Peyer's patch (tissue), 4 donors: ENCODE measurements at places on chromosomes 5 and 9. TPM values are rescaled to one million over a fixed set of nuclear protein-coding genes. Genes with fewer than 3 reads are reported as not detected.

- DNase-seq: no peak
Measured at GRCh38 chr5:22998774-22999173, 145.6 kb upstream of the CDH12 start.

GRCh38 chr5:135356522-135357318 is 42.3 kb downstream of the MACROH2A1 start:
- peak; percentile 81 for DNase-seq

DNA sequence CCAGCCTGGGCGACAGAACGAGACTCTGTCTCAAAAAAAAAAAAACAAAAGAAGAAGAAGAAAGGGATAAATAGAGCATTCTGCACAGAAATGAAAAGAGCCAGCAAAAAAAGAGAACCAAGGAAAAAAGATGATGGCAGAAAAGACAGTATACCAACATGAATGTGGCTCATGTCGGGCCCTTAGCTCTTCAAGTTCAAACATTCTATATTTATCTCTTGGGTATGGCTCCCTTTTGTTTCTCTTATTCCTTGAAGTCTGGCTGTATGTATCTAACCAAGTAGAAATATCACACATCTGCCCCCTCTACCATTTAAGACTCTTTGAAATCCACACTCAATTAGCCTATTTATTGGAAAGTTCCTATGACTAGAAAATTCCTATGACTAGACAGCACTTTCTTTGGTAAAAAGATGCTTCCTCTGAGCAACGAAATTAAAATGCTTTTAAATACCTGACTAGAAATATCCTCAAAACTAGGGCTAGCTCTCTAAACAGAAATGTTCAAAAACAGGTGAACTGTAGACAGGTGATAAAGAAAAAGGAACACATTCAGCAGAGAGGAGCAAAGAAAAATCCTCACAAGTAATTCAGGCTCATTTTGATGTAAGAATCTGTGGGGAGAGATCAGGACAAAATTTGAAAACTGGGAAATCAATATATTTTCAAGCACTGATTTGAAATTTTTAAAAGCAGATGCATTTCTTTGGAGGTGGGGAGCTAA is 2.6 kb downstream of the SELENOP start:
- no peak for DNase-seq

GRCh38 chr5:42270771-42271170 is 152.5 kb upstream of the GHR start:
- DNase-seq: no peak

GRCh38 chr9:133945977-133946753 is 46.0 kb downstream of the VAV2 start:
- DNase-seq: no peak

GRCh38 chr5:81121836-81122630 is 111.1 kb upstream of the CKMT2 start:
- no peak for DNase-seq

GRCh38 chr9:37146410-37146809 is 26.0 kb downstream of the ZCCHC7 start:
- DNase-seq: no peak

Gene BAAT
- total RNA-seq: not detected

- DNase-seq: no peak
Measured at GRCh38 chr5:119354537-119355243, 1.1 kb upstream of the TNFAIP8 start.

Gene NUP214
- total RNA-seq: 106 TPM

DNA sequence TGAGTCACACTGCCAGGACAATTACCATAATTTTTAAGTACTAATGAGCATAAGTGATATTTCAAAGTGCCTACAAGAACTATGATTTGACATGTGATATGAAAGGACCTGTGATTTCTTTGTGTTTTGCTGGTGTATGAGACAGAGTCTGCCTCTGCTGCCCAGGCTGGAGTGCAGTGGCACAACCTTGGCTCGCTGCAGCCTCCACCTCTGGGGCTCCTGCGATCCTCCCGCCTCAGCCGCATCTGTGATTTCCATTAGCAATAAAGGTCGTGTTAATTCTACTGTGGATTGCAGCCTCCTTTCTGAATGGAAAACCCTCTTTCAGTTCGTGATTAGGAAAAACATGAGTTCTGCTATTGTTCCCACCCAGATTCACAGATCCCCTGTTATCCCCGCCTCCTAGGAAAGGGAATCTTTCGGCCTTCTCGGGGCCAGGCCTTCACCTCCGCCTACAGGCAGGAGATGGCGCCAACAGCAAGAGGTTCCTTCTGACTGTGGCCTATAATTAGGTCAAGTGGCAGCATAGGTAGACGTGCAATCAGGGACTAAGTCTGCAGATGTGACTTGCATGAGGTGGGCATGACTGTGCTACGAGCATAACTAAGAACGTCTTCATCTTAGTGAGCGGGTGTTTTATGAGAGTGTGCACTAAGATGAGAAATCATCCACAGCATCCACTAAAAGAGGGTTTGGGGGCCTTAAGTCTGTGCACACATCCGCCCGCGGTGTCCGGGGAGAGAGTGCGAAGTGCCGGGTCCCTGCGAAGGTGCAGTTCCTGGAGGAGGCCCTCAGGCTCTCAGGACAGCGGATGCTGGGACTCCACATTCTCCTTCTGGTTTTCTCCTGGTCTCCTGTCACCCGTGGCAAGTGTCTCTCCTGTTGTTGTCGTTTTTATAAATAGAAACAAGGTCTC is 23.1 kb downstream of the TRIM7 start:
- peak; percentile 90 for DNase-seq

Gene OMD
- total RNA-seq: not detected

DNA sequence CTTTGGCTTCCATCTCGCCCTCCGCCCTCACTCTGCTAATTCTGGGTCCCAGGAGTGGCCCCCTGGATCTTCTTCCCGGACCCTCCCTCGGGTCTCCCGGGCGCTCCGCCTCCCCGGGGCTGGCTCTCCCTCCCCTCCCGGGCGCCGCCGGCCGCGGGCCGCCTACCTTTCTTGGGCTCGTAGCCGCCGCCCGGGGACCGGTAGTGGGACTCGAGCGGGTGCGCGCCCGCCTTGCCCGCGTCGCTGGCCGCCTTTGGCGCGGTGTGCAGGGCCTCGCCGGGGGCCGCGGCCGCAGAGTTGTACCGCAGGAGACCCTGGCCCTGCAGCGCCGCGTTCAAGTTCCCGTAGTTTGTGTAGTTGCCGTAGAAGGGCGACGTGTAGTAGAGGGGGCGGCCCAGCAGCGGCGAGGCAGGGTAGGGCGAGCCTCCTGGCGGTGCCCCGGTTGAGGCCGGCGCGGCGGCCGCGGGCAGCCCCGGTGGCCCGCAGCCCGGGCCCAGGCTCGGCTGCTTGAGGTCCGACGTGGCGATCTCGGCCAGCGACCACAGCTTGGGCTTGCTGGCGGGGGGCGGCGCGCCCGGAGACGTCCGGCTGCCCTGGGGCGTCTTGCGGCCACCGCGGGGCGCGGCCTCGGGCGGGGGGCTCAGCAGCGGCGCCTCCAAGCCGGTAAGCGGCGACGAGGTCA is 3.2 kb downstream of the IRX2 start:
- no peak for DNase-seq

Gene SEC24A
- total RNA-seq: 54.8 TPM

Gene NMUR2
- total RNA-seq: not detected
